Fibroblast of gingiva (primary cell): ENCODE measurements at places on chromosomes 6 and 20.

DNA sequence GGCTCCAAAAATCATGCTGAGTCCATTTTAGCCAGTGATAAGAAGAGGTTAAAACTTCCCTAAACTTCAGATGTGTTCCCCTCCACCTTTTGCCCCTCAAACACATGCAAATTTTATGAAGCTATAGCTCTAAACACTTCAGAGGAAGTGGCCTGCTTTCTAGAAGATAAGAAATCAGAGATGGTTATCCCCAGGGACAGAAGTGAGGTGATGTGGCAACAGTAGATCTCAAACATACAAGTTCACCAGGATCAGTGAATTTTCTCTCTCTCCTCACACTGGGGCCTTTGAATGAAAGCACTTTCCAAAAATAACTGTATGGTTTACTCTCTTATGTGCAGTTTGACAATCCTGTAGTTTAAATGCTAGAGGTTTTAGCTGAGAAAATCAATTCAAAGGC is 332.0 kb downstream of the BTBD9 start:
- DNase-seq = no peak

DNA sequence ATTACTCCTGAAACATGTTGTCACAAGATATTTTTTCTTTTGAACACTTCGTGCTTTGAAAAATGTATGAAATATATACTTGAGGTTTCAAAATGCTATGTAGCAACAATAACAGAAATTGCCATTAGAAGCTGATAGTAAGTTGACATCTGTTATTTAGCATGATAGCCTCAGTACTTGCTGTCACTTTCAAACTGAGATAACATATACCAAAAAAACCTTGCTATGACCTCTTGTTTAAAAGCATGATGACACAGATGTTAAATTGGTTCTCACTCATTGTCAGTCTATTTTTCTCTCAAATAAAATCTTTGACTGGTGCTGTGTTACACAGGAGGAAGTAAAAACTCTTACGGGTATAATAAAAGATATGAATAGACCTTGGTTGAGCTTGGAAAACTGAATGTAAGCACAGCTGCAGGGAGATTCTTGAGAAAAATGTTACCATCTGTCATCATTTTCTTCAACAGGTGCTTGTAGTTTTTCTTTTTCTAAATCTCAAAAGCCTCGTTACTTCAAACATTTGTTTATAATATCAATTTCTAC is 18.6 kb downstream of the MOXD1 start:
- DNase-seq = no peak

GRCh38 chr20:55472704-55473103 is 532.6 kb downstream of the CBLN4 start:
- DNase-seq = no peak

DNA sequence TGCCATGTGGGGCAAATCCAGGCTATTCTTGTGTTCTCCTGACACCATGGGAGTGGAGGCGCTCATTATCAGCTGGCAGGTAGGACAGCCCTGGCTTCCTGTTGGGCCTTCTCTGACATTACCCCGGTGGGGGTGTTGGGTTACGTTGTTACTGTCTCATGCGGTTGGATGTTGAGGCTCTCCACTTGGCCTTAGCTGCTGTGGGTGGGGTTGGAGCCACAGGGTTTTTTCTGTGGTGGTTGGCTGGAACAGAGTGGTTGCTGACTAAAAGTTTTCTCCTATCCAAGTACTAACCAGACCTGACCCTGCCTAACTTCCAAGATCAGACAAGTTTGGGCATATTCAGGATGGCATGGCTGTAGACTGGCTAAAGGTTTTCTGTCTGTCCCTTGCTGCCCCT is 20.2 kb downstream of the RIPK1 start:
- DNase-seq = peak; percentile 50

DNA sequence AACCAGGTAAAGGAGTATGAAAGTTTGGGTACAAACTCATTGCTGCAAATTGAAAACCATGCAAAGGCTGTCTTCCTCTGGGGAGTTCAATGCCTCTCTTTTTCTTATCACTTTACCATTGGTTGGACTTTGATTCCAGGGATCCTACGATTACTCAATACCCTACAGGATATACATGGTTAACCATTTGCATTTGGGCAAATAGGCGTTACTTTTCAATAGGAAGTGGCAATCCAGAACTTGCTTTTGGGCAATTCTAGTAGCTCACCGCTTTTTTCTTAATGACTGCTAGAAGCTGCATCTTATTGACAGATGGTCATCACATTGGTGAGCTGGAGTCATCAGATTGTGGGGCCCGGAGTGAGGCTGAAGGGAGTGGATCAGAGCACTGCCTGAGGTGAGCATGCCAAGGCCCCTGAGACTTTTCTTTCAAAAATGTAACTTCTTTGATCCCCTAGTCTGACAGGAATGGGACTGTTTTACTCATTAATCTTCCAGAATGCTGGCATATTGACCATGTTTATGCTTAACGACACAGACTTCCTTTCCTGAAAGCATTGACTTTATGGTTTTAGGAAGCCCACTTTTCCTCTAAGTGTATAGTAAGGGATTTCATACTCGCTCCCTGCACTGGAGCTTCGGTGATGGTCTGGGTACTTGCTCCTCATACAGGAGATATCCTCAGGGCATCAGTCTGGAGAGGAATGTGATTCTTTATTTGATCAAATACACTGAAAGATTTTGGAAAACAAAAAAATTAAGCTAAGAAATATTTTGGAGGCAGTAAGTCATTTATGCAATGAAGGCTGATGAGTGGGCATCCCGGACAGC is at the start of gene CCR6:
CCR6 (plus strand) TSS at position 270 of the 831 bp plus-strand sequence. CDS start 13,039 bp downstream, outside the sequence.
- DNase-seq = no peak

GRCh38 chr6:31775633-31776484 is 1.3 kb downstream of the VWA7 start:
- no peak for DNase-seq

GRCh38 chr6:75932067-75932466 is 140.4 kb downstream of the IMPG1 start:
- DNase-seq = no peak

- DNase-seq = peak; percentile 39
Observed at GRCh38 chr6:29647927-29648642, 8.8 kb upstream of the MOG start.

- DNase-seq = no peak
Observed at GRCh38 chr6:125270380-125270779, 31.4 kb downstream of the HDDC2 start.

DNA sequence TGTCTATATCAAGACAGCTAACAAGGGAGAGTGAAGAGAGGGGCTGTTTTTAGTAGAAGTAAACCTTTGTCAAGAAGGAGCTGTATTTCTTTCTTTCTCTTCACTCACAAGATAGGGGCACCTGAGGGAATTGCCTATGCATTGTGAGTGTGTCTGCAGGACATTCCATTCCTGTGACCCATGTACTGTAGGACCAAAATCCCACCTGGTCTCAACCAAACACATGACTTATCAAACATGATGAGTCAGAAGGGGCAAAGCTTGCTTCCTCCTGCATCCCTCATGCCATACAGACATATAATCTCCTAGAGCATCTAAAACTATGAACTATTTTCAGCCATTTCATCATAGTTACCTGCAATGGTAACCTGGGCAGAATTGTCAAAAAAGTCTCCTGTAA is 21.8 kb downstream of the PKHD1 start:
- no peak for DNase-seq

GRCh38 chr6:44561060-44561623 is 173.6 kb downstream of the CDC5L start:
- DNase-seq = no peak

- no peak for DNase-seq
Observed at GRCh38 chr20:62190639-62191411, 8.0 kb downstream of the MTG2 start.

- peak; percentile 48 for DNase-seq
Observed at GRCh38 chr6:138692978-138693909, 80.3 kb upstream of the CCDC28A start.

- peak; percentile 91 for DNase-seq
Observed at GRCh38 chr6:33299237-33299944, 649 bp upstream of the RGL2 start.

DNA sequence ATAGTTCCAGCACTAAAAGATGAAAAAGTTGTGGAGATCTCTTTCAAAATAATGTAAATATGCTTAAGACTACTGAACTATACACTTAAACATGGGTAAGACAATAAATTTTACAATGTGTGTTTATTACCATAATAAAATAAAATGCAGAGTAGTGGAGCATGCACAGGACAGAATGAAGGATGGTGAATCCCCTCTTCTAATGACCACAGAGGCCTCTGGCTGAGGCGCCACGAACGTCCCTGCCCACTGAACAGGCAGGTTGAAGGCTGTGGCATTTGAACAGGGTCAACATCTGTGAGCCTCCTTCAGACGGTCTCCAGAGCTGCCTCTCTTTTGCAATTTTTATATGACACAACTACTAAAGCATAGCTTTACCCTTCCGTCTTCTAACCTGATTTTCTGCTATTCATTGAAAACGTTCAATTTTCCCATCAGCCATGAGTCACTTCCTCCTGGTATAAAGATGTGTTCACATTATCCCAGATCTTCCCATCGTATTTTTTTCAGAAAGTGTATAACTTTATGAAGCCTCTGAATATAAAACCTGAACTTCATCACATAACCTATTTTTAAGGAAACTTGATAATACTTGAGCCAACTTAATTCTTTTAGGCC is 37.8 kb downstream of the ADGRF4 start:
- DNase-seq = no peak

- peak; percentile 60 for DNase-seq
Observed at GRCh38 chr20:30811885-30812671, 445.4 kb upstream of the DEFB115 start.

DNA sequence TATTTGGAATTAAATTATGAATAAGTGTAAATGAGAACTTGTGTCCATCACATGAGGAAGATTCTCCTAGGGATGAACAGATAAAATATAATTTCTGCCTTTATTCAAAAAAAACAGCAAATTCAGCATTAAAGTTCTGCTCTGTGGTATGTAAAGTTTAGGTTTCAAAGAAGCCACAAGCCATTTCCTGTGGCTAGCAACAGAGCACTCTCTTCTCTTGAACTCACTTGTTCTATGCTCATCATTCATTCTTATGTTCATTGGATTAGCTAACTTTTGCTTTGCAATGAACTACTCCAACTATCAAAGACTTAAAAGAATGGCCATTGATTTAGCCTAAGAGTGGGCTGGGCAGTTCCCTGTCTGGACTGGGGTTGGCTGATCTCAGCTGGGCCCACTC is 20.8 kb upstream of the SNRPB2 start:
- DNase-seq = no peak

- no peak for DNase-seq
Observed at GRCh38 chr6:142927904-142928303, 17.1 kb downstream of the HIVEP2 start.

GRCh38 chr6:106666282-106667021 is 37.1 kb downstream of the QRSL1 start:
- DNase-seq = no peak

DNA sequence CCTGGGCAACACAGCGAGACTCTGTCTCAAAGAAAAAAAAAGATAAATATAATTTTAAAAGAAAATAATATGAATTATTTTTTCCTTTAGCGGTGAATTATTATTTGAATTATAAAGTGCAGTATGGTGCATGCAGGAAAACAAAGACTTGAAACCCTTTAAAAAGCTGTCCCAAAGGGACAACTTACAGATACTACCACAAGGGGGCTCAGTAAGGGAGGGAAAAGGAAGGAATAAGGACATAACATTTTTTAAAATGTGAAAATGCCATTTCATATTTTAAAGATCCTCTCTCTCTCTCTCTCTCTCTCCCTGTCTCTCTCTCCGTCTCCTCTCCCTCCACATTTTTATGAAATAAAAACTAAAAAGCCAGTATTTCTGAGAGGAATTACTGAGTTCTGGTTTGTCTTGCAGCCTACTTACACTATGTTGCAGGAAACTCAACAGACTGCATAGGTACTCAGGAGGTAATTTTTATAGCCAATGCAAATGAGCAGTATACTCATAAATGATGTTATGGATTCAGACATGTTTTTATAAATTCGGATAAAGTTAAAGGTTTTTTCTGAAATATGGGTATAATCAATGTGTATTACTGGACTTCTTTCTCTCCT is 455.0 kb upstream of the GJE1 start:
- peak; percentile 38 for DNase-seq

- DNase-seq = no peak
Observed at GRCh38 chr6:109759098-109759955, 68.2 kb downstream of the FIG4 start.

DNA sequence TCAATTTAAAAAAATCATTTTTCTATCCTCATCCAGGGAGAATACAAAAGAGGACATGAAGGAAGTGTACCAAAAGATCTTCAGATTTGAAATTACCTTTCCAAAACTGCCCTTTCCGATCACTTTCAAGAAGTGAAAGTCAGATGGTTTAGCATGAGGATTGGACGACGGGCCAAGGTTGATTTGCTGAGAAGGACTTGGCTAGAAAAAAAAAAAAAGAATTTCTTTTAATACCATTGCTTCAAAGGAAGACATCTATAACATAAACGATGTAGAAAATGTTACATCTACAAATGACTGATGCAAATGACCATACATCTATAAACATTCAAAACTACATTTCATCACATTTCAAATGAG is 120.9 kb upstream of the SLC2A12 start:
- no peak for DNase-seq

DNA sequence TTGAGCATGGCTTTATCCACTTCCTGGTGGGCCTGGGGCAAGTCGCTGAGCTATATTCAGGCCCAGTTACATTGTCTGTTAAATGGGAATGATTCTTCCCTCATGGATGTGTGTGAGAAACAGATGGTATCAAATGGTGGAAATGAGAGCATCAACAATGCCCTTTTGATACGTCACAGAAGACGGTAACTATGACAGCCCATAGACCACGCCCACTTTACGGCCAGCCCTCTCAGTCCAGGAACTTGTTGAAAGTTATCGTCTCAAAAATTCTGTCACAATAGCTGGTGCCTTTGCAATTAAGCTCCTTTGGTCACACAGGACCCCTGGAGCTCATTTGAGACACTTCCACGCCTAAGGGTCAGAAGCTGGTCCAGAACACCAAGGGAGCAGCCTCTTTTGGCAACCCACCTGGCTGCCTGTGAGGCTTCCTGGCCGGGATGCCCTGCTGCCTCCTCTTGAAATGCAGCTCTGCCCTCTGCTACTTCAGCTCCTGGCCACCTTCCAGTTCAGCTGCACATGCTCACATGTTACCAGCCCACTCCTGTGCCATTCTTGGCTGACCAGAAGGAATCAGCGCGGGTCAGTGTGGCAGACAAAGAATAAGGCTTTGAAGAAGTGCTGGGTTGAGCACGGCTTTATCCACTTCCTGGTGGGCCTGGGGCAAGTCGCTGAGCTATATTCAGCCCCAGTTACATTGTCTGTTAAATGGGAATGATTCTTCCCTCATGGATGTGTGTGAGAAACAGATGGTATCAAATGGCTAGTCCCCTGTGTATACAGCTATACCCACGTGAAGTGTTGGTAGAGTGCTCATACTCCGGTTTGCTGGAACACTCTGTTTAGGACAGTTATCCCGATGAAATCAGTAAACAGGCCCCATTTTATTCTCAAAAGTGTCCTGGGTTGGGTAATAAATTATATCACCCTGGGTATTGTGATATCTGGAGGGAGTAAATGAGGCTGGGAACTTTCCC is 199.2 kb upstream of the SUPT3H start:
- DNase-seq = peak; percentile 39

- DNase-seq = no peak
Observed at GRCh38 chr6:102520966-102521365, 1127.5 kb downstream of the GRIK2 start.

GRCh38 chr20:40631119-40631631 is 57.9 kb downstream of the MAFB start:
- no peak for DNase-seq

GRCh38 chr6:125107048-125107447 is 46.5 kb upstream of the TPD52L1 start:
- DNase-seq = no peak
